SK-MEL-5 (cell line): ENCODE measurements at places on chromosomes 4 and X.

DNA sequence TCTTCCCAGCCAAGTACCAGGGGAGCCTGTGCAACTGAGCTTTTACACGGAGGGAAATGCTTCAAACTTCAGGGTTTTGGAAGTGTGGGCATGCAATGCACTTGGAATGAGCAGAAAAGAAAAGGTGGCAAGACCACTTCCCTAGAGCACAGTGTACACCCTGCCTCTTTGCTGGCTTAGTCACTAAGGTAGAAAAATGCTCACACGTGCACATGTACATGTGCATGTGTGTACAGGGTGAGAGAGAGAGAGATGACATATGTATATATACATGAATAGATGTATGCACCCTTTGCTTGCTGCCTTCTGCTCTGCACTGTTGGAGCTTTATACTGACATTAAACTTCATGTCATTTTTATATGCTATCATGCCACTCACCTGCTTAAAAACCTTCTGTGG, 7.9 kb upstream of the KLF3 start:
- DNase-seq, result no peak

DNA sequence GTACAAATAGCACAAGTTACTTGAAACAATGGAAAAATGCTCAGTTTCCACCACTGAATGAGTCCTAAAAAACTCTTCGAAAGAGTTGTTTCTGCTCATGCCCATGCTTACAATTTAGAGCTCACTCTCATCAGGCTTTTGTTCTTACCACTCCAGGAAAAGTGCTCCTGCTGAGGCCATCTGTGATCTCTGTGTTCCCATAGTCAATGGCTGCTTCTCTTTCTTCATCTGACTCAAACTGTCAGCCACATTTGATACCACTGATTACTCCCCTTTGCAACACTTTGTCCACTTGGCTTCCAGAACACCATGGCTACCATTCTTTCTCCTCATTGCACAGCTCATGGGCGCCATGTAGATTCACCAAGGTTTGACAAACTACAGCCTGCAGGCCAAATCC, 80.0 kb upstream of the SLC34A2 start:
- DNase-seq, result no peak

DNA sequence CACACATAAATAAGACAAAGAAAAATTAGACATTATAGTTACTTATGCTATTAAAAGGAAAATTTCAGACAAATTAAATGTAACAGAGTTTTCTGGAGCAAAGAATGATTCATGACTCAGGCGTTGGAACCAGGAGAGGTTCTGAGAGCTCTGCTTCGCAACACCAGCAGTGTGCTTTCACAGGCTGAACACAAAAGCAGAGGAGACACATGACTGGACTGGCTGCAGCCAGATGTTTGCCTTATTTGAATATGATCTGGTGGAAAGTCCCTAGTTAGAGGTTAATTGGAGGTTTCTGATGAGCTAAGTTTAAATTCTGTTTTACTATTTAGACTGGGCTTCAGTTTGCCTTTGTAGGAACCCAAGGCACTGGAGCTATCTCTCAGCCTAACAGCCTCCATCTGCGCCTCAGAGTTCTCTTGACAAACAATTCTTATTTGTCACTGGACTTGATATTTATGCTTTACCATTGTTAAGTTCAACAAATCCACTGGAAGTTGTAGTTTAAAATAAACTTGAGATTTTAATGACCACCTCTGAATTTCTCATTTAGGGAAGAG, 16.2 kb downstream of the BOD1L1 start:
- no peak for DNase-seq

DNA sequence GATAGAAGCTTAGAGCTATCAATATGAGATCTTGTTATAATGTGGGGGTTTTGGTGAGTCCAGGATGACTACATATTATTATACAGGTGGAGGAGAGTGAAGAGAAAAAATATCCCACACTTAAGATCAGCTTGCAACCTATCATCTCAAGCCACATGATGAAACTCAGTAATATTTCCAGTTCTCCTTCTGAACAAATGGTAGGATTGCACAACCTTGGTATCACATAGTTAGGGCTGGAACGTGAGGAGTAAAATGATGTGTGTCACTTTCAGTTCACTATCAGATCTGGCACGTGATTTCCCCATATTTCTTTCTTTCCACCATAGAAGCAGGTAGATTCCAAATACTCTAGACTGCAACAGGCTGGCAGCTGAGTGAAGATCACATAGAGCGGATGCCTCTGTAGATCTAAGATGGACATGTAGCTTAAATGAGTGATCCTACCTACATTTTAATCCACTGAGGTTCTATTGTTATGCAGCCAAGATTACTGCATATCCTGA, 150.6 kb upstream of the ANKRD50 start:
- no peak for DNase-seq

- no peak for DNase-seq
These were observed 1430.0 kb downstream of the ARAP2 start for GRCh38 chr4:34814266-34814665.
